ENCODE measurements at places on chromosomes 4 and X.
A peak's percentile ranks its signal among the peaks of the same experiment; 100 is the strongest.

DNA sequence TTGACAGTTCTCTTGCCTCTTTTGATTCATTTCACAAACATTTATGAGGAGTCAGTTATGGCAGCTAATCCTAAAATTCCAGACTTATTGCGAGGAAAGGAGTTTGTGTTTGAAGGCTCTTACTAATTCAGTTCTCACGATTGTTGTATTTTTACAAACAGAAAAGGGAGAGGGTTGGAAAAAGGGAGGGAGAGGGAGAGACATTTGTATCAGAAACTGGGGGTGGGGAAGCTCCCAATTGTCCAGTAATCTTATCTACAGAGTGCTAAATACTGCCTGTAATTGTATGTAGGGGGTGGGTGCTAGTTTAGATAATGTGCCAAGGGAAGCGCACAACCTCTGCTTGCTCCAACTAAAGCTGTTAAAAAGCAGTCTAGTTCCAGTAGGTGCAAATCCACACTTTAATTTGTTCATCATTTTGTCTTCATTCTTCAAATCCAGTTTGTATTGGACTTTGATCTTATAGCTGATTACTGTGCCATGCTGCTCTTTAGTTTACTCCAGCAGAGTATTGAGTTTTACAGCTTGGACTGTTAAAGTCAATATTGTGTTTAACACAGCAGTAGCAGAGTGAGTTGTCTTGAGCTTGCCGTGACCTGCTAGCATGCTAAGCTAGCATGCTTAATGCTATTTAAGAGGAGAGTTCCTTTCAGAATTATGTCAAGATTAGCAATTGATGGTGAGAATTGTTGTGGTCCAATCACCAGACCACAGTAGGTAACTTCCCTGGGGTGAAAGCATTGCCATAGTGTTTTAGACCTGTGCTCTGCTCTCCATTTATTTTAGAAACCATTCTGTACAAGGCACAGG lies 13.9 kb downstream of the FNIP2 start:
- peak; percentile 37 for DNase-seq

GRCh38 chr4:59698041-59698440 lies 1502.1 kb upstream of the ADGRL3 start:
- no peak for DNase-seq

DNA sequence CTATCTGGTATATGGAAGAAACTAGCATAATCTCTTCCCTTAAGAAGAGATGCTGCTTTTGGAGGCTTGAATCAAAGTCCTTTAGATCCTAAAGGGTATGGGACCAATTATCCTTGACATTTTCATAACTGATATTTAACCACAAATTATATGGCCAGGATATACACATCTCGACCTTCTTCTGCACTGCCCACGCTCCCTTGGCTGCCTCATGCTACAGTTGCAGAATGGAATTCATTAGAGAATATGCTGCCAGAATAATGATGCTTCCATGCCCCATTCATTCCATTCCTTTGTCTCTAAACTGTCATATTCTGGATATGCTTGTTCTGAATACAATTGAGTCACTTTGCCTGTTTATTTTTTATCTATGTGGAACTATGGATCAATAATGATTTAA lies 157.1 kb upstream of the PACRGL start:
- no peak for DNase-seq

DNA sequence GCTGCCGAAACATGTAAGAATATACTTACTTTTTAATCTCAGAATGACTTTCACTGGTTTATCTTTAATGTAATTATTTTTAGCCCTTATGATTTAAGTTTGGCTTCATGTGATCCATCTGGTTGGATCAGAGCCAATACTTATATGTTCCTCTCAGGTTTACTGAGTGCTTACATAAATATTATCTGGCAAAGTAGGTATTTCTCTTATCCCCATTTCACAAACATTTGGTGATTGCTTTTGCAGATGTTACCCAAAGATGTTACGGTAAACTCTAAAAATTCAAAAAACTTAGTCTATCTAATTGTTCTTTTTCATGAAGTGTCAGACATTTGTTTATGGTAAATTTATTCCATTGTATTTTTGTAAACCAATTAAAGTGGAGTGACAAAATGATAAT lies 115.0 kb upstream of the TLL1 start:
- DNase-seq, result no peak

- peak; percentile 22 for DNase-seq
Measured at GRCh38 chrX:102085706-102086105, 39.8 kb upstream of the TCEAL2 start.

- no peak for DNase-seq
Measured at GRCh38 chrX:133812402-133812801, 173.0 kb downstream of the GPC3 start.

GRCh38 chr4:81495345-81495744 lies 23.6 kb upstream of the RASGEF1B start:
- no peak for DNase-seq
